Stimulated activated CD8-positive, alpha-beta memory T cell treated with anti-CD3 and anti-CD28 coated beads, Interleukin-4, amount 100 ng/mL, for 4 hours (primary cell): ENCODE measurements at places on chromosomes 1 and 21.

DNA sequence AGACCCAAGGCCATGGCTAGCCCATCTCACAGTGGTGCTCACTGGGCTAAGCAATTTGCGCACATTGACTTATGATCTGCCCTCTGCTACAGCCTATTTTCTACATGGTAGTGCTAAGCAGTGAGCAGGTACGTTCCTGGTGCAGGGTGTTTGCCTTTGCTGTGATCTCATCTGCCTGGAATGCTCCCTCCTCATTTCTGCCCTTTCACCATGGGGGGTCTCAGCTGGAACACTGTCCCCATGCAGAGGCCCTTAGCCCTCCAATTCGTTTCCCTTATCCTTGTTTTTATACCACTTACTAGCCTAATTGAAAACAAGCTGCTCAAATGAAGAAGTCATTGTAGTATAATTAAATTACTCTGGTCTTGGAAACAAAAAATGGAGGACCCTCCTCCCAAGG lies 2.0 kb upstream of the B3GALT5 start:
- DNase-seq: no peak

DNA sequence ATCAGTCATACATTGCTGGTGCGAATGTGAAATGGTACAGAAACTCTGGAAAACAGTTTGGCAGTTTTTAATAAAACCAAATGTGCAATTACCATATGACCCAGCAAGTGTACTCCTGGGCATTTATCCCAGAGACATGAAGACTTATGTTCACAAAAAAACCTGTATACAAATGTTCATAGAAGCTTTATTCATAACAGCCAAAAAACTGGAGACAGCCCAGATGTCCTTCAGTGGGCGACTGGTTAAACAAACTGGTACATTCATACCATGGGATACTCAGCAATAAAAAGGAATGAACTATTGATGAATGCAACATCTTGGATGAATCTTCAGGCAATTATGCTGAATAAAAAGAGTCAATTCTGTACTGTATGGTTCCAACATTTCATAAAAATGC lies 97.8 kb downstream of the DTL start:
- no peak for DNase-seq

- DNase-seq: no peak
Measured at GRCh38 chr1:186807163-186807562, 21.6 kb upstream of the PLA2G4A start.

DNA sequence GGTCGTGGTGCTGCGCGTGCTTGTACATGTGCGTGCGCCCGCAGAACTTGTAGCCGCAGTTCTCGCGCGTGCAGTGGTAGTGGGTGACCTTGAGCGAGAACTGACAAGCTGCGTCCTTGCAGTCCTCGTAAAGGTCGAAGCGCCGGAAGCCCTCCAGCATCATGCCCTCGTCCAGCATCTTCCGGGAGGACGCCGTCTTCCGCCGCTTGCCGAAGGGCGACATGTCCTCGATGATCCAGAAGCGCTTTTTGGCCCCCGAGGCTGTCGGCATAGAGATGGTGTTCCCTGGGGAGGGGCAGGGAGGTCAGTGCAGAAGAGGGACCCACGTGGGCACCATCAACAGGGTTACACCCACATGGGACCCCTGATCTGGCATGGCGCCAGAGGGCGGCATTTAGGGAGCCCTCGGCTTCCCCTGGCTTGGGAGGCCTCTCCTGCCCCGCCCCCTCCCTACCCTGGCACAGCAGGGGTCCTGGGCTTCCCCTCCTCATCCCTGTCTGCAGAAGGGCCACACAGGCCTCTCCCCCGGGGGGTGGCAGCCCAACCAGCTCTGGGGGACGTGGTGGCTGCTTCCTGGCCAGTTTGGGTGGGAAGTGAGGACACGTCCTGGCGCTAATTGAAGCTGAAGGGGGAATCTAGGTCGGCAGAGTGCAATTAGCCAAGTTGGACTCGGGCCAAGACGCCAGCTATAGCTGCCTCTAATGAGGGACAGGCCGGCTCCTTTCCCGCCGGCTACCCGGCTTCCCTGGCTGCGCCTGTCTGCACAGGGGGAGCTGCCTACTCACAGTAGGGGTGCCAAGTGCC lies 156.5 kb downstream of the CASZ1 start:
- no peak for DNase-seq

DNA sequence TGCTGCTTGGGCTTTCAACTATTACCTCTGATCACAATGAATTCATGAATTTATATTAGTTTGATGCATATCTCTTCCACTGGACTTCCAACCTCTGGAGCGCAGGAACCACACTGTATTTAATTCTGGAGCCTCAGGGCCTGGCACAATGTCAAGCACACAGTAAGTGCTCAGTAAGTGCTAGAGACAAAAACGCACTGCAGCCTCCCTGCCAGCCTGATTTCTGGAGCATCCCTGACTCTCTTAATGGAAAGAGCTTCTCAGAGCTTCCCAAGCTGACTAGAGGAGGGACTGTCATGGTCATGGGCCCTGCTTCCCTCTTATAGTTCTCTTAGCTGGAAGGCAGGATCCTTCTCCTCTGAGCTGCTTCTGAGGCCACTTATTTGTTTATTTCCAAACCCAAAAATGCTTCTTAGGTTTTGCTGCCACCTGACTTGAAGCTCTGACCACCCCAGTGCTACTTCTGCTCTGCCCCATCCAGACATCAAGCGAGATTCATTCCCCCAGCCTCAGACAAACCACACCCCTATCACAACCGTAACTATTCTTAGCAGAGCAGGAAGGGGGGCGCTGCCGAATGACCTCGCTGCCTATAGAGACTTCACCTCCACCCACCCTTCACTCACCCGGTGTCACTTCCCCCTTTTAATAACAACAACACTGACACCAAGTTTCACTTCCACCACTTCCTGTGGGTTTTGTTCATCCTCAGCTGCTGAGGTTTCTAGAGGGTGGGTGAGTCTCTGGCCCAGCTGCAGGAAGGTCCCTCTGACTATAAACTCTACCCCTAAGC lies 33.6 kb downstream of the NUAK2 start:
- peak; percentile 57 for DNase-seq

DNA sequence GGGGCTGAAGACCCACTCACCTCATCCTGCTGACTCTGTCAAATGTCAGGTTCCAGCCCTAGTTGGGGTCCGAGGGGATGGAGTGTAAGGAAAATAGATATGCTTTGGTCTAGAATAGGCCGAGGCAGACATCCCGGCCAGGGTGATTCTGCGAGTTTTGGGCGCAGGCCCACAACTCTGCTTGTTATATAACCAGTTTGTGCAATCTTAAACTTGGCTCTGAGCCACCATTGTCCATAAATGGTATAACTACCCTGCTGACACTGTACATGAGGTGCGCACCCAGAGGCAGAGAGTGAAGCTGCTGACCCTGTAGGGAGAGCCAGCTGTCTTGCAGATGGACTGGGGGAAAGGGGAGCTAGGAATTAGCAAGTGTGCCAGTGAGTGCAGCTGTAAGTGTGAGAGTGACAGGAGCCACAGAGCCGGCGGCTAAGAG lies 1388.8 kb downstream of the AMY1C start:
- DNase-seq: no peak
